ENCODE measurements at places on chromosomes 3 and 15.

DNA sequence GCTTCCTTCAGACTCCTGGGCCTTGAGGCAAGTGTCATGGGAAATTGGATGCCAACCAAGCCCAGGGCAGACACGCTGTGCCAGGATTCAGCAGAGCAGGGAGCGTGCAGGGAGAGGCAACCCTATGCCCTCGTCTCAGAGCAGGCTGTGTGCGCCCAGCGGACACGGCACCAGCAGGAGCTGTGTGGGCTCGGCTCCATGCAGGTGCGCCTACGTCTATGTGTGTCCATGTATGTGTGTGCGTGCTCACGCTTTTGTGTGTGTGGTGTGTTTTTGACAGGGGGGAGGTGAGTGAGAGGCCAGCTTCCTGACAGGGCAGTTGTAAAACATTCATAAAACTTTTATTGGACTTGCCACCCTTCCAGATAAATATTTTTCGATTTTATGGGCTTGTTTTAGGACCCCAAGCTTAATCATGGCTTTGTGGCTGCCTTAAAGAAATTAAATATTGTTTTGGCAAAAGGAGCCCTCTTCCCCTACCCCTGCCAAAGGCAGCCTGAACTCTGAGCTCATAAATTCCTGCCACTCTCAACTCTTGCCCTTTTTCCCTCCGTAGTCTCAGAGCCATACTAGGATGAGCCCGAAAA, 84.4 kb downstream of the DNAJB8 start:
- DNase-seq: no peak

- no peak for DNase-seq
Observed at GRCh38 chr15:70558406-70559264, 204.7 kb downstream of the UACA start.

DNA sequence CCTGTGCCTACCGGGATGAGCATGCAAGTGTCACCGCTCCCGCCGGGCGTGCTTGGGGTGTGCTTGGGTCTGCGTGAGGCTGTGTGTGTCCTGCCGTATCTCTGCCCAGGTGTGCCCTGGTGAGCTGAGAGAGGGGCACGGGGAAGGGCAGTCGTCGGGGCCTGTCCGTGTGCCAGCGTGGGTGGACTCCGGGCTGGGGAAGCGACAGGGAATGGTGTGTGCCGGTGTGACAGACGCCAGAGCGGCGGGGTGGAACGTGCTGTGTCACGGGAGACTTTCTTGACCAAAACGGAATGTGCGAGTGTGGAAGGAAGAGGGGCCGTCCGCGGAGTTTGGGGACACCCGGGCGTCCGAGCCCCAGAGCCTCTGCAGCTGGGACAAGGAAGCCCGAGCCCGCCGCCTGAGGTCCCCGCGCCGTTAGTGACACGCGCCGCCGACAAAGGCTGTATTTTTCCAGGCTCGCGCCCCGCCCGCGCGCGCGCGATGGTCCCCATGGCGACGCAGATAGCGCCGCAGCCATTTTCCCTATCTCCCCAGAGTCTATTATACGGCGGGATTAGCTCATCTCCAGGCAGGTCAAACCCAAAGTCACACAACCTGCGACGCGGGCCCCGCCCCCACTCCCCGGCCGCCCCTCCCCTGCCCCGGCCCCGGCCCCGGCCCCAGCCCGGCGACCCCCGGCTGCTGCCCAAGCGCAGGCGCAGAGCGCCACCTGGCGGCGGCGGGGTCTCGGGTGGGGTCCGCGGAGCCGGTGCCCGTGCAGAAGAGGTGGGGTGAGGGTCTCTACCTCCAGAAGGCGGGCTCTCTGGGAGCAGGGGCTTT, 4.5 kb upstream of the GATA2 start:
- DNase-seq: peak; percentile 86

- DNase-seq: no peak
Observed at GRCh38 chr3:119649761-119650160, 10.6 kb downstream of the POPDC2 start.

DNA sequence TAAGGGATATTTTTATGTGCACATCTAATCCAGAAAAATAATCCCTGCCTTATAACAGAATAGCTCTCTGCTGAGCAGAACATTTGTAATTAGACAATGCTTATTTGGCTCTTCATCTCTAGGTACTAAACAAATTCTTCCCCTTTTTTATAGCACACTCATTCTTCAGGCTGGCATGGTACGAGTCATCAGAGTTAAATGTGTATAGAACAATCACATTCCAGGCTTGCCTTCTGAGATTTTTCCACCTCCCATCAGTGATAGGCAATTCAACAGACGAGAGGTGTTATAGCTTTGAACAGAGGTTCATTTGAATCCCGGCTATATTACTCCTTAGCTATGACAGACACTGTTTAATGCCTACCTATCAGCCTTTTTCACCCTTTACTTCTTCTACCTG, 21.4 kb upstream of the SPPL2A start:
- no peak for DNase-seq

GRCh38 chr15:64478863-64479262, 18.5 kb downstream of the ZNF609 start:
- DNase-seq: no peak

GRCh38 chr3:28678086-28678485, 329.5 kb upstream of the AZI2 start:
- DNase-seq: no peak

DNA sequence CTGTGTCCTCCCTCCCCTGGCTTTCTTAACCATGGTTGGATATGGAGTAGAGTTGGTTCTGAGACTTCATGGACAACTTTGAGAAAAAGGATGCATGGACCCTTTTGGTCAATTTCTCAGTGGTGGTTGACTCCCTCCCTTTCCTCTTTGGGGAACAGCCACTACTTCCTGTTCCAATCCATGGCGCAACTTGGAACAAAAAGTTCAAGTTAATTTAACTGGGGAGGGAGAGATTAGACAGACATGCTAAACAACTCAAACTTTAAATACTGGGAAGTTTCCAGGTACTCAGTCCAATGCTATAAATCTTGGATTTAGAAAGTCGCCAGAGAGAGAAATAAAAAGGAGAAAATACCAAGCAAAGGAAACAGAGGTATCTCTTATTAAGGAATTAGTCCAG, 202.2 kb downstream of the PDZRN3 start:
- no peak for DNase-seq

DNA sequence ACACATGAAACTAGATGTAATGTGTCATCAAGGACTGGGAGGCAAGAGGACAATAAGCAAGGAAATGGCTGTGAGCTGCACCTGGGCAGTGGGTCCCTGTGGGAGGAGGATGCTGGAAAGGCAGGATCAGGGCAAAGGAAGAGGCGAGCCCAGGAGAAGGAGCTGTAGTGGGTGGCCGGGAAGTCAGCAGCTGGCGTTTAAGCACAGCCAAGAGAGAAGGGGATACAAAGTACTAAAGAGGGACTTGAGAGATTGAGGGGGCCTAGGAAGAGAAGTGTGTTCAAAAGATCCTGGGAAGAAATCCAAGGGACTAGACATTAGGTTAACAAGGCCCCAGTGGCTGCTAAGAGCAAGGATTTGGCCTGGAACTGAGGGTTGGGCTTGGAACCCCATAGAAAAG, 188.5 kb upstream of the SLC24A5 start:
- DNase-seq: no peak

Data from NCI-H2171 (cell line).